ENCODE measurements at places on chromosomes 7 and 10.

DNA sequence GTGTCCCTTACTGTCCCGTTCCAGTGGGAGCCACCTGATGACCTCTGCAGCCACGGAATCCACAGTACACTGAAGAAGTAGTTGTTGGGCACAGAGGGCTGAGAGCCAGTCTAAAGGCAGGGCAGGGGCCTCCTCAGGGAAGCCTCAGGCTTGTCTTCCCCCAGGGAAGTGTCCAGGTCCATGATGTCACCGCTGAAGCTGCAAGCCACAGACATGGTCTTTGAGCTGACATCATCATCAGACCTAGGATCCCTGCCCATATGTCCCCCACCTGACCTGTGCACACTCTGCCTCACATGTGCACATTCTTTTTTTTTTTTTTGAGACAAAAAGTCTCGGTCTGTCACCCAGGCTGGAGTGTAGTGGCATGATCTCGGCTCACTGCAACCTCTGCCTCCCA lies 38.4 kb upstream of the ELFN1 start:
- DNase-seq = no peak

DNA sequence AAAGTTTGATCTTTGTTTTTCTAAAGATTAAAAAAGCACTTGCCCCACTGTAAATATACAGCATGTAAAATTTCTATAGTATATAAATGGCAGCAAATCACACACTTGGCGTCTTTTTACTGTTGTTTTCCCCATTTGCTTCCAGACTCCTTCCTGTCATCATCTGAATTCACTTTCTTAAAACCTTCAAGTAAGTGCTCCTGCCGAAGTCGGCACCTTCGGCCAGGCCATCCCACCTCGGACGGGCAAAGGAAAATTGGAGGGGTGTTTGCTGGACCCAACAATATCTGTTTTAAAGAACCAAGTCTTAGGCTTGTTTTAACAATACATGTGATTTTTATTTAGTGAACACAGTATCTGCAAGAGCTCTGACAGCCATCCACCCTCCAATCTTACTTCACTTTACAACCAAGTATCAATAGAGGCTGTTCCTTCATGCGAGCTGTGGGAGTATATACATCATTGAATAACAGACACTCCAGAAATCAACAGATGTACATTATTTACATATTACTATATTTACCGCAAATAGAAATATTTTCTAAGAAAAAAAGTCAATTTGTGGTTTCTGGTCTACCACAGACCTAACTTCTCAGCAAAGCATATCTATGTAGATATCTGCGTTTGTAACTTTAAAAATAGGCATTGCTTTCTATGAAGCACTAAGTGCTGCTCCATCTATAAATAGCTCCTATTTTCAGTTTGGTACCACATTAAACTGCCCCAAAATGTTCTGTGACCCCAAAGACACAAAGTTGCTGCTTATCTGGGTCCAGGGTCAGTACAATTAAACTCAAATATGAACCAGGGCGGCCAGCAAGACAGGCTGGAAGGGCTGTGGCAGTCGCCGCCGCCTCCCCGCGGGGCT lies 110.7 kb downstream of the CYTH3 start:
- no peak for DNase-seq

DNA sequence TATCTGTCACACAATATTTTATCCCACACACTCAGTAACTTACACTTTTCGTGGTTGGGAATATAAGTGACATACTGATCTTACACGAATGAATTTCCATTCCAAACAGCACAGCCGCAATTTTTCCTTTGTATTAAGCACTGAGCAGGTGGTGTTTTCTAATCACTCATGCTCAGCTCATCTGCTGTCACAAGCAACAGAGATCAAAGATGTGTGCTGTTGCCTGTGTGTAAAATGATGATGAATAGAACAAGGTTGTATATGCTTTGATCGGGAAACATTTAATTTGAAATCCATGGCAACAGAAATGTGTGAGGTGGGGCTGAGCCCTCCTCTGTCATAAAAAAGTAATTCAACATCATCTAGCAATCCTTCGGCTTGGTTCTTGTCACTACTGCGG lies 927.7 kb upstream of the MBL2 start:
- DNase-seq = no peak

DNA sequence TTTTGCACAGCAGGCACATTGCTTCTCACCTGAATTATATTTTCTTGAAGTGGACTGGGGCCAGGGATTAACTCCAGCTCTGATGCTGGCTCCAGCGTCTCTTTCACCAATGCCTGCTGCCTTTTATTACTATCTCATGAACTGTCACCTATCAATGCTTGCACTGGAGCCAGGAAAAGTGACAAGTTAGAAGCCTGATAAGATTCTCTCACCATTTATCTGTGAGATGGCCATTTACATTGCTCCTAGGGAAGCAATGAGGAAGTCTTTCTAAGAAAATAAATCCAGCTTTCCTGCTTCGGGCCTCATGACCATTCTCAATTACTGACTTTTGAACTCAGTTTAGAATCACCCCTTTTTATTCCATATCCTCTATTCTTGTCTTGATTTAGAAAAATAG lies 48.5 kb upstream of the LRRTM3 start:
- DNase-seq = no peak

GRCh38 chr10:108801775-108802517 lies 1121.4 kb downstream of the XPNPEP1 start:
- DNase-seq = no peak

GRCh38 chr10:127888521-127889312 lies 4.0 kb downstream of the CLRN3 start:
- DNase-seq = no peak

DNA sequence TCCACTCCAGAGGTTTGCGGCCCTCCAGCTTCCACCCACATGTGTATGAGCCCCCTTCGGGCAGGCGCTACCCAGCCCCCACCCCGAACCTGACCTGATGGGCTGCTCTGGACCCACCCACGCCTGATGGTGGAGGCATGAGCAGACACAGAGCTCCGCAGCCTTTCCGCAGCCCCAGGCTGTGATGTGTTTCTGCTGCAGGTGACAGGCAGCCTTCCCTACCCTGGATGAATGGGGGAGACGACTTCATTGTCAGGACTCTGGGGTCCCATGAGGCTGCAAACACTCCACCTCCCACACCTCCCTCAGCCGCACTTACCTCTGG lies 61.2 kb downstream of the OAT start:
- DNase-seq = no peak

- no peak for DNase-seq
These were observed 5.3 kb downstream of the VAX1 start for GRCh38 chr10:117132751-117133231.

- no peak for DNase-seq
These were observed 22.0 kb downstream of the UPF2 start for GRCh38 chr10:12020574-12020973.

- no peak for DNase-seq
These were observed 11.5 kb downstream of the TMEM176B start for GRCh38 chr7:150788474-150789269.

DNA sequence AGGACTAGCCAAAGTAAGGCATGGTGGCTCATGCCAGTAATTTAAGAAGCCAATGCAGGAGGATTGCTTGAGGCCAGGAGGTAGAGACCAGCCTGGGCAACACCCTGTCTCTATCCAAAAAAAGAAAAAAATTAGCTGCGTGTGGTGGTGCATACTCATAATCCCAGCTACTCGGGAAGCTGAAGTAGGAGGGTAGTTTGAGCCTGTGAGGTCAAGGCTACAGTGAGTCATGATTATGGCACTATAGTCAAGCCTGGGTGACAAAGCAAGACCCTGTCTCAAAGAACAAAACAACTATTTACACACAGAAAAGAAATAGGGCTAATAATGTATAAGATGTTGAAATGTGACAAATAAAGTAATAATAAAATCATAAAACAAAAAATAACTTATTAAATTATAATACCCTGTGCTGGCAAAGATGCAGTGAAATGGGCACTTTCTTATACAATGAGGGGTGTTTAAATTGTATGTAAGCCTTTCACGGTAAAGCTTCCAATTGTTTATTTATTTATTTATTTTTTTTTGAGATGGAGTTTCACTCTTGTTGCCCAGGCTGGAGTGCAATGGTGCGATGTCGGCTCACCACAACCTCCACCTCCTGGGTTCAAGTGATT lies 175.2 kb downstream of the TPST1 start:
- DNase-seq = no peak

DNA sequence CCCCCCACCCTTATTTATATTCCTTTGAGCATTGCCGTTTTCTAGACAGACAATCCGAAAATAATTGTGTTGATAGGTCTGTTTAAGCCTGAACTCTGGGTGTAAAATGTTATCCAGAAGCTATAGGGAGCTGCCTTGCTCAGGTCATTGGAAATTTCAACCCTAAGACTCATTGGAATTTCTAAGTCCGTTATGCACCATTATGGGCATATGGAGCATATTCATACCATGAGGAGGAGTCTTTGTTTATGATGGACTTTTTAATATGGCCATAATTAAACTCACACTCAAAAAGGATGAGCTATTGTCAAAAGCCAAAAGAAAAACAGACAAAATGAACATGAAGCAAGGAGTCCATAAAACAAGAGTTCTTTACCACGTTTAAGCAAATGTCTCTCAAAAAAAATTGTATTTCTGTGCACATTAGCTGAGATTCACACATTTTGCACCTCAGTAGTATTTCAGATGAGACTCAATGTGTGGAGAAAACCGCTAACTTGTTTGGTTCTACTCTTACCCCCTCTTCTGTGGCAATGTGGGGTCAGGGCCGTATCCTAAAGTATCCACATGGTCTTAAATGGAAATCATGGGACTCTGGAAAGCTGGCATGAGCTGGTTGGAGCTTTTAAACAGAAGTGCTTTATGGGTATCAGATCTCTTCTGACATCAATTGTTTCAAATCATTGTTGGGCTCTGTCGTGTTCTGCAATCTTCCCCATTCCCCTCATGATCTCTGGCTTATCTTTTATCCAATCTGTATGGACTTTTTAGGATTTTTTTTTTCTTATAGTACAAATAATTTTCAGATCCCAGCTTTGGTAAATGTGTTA lies 60.5 kb downstream of the PODXL start:
- no peak for DNase-seq

- DNase-seq = no peak
These were observed 215.6 kb downstream of the ELFN1 start for GRCh38 chr7:1885465-1886226.

GRCh38 chr7:38169847-38170246 lies 8.2 kb upstream of the STARD3NL start:
- peak; percentile 68 for DNase-seq

- DNase-seq = no peak
These were observed 115.2 kb downstream of the HIP1 start for GRCh38 chr7:75623390-75624133.

DNA sequence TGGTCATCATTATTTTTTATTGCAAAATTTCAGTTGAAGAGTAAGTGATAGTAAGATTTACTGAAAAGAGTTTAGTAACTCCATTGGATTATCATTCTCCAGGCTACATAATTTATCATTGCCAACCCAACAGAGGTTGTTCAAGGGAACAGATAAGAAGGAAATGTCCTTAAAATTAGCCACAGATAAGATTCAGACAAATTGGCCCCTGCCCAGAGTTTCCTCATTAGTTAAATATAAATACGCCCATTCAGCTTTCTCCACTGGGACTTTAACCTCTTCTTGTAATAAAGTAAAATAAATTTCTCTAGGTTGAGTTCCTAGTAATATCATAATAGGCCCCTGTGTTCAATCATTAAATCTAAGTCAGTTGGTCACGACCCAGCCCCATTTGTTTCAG lies 27.7 kb upstream of the PHYHIPL start:
- no peak for DNase-seq

DNA sequence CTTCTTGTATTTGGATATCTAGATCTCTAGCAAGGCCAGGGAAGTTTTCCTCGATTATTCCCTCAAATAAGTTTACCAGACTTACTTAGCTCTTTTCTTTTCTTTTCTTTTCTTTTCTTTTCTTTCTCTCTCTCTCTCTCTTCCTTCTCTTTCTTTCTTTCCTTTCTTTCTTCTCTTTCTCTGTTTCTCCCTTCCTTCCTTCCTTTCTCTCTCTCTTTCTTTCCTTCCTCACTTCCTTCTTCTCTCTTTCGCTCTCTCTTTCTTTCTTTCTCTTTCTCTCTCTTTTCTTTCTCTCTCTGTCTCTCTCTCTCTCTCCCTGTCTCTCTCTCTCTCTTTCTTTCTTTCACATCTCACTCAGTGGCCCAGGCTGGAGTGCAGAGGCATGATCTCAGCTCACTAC lies 37.0 kb downstream of the UPP1 start:
- no peak for DNase-seq

- no peak for DNase-seq
These were observed 130.4 kb upstream of the GHITM start for GRCh38 chr10:84008878-84009277.
